ENCODE measurements at places on chromosomes 3 and 15.

DNA sequence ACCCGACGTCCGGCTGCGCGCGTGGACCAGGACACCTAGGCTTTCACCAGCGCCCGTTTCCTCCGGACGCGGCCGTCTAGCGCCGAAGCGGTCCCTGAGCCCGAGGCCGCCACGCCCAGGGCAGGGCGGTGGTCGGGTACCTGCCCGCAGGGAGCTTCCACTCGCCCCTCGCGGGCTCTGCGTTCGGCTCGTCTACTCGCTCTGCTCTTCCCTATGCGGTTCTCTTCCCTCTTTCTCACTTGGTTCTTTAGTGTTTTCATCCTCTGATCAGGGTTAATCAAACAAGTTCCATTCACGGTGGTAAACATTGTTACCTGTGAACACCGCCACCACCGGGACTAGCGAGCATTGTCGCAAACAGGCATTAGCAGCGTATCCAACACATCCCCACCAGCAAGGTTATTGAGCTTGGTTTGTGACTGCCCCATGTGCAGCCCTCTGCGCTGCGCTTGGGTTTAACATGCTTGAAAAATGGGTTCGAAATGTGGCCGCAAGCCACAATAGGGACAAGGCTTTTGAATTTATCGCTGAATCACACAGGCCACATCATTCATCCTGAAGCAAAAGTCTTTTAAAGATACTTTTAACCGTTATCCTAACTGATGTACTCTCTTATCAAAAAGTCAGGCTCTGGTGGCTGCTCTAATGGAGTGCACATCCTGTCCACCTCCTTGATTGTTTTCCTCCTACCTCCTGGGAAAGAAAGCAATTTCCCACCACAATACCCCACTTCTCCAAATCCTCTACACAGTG, 843 bp upstream of the CD47 start:
- no peak for DNase-seq

- DNase-seq: no peak
These were observed 273.6 kb upstream of the PROK2 start for GRCh38 chr3:72058493-72059081.

GRCh38 chr3:122555275-122556071, 8.6 kb downstream of the PARP9 start:
- no peak for DNase-seq

- no peak for DNase-seq
These were observed 9.4 kb downstream of the BCL6 start for GRCh38 chr3:187735837-187736236.

DNA sequence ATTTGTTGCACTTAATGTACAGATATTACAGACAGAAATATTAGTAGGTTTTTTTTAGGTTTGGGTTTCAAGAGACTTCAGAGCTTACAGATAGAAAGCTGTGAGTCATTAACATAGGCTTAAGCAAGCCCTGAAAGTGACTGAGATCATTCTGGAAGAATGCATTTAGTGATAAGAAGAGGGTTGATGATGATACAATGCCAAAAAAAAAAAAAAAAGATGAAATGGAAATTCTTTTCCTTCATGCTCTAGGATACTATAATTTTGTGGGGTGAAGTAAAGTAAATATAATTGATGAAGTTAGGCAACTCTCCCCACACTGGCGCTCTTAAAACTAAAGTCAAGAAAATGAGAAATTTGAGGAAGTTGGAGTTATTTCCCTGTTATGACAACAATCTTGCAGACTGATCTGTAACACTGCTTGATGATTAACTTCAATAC, 169.4 kb upstream of the ZNF385D start:
- no peak for DNase-seq

- DNase-seq: no peak
These were observed 131.7 kb downstream of the ATP8B4 start for GRCh38 chr15:49987198-49987785.

DNA sequence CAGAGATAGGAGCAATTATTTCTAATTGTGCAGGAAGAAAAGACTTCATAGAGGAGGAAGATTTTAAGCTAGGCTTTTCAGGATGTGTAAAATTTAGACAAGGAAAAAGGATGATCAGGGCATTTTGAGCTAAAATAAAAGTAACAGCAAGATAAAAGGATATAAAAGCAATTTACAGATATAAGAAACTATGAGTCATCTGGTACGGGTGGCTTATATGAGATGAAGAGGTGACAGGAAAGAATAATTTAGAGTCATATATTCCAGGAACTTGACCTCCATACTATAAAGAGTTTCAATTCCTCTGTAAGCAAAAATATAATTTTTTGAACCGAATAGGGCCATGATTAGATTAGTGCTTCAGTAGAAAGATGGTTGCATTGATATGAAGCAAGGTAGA, 273.7 kb downstream of the RBMS3 start:
- no peak for DNase-seq

GRCh38 chr3:45955017-45955647, 11.9 kb downstream of the CXCR6 start:
- DNase-seq: no peak

- no peak for DNase-seq
These were observed 34.6 kb downstream of the PDCD10 start for GRCh38 chr3:167700046-167700445.

- no peak for DNase-seq
These were observed 223.1 kb downstream of the MEIS2 start for GRCh38 chr15:36877294-36877693.

GRCh38 chr3:20130106-20130505, 55.9 kb downstream of the SGO1 start:
- peak; percentile 59 for DNase-seq

DNA sequence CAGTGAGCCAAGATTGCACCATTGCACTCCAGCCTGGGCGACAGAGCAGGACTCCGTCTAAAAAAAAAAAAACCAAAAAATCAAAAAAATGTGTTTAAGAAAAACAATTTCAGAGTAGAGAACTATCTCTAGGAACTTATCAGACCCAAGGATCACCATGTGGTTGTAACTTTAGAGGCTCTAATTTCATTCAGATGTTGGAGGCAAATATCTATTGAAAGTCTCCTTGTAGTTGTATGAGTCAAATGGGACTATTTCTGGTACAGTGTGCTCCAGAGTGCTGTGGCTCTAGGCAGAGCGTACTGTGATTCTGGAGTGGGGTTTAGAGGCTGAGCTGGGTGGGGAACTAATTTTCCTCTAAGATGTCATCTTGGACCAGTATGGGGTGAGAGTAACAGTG, 398.7 kb downstream of the SHQ1 start:
- DNase-seq: no peak

DNA sequence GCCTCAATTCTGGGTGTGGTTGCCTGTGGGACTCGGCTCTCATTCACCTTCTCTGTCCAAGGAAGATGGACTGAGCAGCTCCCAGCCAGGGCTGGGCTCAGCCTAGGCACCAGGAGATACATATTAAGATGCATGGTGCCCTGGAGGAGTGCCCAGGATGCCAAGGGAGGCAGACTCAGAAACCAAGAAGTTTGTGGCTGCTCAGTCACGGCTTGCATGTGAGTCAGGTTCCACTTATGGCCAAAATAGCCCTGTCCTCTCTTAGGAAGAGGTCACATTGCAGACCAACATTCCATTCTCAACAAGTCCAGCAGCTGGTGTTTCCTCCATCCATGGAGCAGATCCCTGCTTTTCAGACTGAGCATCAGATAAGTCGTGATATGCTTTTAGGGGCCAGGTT, 21.8 kb downstream of the CDCP1 start:
- no peak for DNase-seq

- peak; percentile 55 for DNase-seq
These were observed 132.8 kb upstream of the SLC24A5 start for GRCh38 chr15:47987908-47988532.

GRCh38 chr3:154971341-154971740, 108.8 kb upstream of the MME start:
- DNase-seq: no peak

- DNase-seq: no peak
These were observed 3.0 kb downstream of the FAM174B start for GRCh38 chr15:92652576-92652966.

DNA sequence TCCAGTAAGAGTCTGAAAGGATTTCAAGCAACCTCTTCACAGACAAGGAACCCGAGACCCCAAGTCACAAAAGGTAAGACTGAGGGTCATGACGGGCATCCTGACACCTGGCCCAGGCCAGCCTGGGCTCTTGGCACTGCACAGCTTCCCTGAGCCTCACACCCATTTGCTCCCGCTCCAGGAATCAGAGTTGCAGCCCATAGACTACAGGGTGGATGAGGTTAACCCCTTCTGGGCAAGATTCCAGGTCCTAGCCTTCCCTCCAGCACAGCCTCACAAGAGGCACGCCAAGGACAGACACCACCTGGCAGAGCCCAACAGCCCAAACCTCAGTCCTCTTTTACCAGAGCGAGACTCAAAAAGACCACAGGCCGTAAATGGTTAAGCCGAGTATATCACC, 36.2 kb downstream of the RBPMS2 start:
- no peak for DNase-seq

DNA sequence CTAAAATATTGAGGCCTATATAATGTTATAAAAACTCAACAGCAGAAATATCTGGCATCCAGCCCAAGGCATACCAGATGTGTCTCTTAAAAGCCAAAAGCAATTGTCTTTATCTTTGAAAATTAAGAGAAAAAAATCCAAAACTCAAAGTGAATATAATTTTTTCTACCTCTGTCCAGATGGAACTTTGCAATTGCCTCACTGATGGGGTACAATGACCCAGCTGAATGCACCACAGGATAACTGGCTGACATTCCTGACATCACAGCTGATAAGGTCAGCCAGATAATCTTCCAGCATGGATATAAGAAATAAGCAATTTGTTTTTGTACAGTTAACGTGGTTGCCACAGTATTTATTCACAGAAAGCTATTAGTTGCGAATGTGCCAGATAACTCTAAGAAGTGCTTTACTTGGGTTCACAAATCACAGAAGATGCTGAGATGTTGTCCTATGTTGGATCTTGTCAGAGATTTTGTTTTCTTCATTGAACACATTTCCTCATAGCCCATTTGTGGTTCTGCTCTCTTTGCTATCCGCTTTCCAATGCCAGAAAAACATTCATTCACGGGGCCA, 566.9 kb upstream of the CCDC54 start:
- DNase-seq: no peak

DNA sequence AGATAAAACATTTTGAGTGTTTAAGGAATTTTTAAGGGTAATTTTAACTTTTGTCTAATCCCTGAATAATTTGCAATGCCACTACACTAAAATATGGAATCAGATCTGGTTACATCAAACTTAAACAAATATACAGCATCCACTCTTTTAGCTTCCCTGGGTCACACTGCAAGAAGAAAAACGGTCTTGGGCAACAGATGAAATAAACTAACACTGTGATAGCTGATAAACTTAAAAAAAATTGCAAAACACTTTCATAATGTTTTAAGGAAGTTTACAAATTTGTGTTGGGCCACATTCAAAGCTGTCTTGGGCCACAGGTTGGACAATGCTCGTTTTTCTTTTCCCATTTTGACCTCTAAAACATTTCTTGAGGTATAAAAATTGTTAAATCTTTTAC, 34.3 kb downstream of the CCDC66 start:
- no peak for DNase-seq

DNA sequence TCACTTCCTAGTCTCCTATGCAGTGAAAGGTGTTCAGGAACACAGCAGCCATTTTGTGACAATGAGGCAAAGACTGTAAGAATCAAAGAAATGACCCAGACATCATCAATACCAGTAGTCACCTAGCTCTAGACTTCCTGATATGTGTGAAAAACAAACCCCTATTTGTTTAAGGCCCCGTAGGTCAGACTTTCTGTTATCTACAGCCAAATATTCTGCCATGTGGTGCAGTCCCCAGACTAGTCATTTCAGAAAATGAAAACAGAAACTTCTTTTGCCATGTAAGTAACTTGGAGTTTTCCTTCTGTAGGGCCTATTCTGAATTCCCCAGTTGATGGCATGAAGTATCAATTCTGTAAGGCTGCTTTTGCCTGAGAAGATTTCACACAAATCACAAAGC, 181.7 kb upstream of the SNTN start:
- no peak for DNase-seq

DNA sequence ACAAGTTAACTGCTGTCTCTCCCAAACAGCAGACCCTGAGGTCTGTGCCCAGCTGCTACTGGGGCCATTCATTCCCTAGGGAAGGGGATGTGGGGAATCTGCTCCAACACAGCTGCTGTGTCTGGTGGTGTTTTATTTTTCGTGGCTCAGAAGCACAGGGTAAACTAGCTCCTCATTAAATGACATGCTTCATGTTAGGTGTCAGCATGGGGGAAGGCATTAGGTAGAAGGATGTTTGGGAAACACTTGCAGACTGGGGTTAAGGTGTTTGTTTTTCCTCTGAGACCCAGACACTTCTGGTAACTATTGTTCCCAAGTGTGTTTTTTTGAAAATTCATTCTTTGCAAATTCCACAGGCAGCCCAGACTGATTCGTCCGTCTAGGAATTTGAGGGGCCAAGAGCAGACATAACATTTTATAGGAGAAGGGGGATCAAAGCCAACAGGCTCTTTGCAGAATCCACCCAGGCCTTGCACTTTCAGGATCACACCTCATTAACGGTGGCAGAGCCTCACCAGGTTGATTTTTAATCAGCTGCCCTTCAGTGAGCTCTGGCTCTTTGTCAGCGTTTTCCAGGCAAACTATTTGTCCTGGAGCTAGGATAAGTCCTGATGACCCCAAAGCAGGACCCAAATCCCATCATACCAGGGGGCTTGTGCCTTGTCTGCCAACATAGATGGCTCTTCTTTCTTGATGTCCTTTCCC, 65.4 kb upstream of the ITGA11 start:
- no peak for DNase-seq

GRCh38 chr3:14691239-14691638, 16.3 kb downstream of the C3orf20 start:
- no peak for DNase-seq

DNA sequence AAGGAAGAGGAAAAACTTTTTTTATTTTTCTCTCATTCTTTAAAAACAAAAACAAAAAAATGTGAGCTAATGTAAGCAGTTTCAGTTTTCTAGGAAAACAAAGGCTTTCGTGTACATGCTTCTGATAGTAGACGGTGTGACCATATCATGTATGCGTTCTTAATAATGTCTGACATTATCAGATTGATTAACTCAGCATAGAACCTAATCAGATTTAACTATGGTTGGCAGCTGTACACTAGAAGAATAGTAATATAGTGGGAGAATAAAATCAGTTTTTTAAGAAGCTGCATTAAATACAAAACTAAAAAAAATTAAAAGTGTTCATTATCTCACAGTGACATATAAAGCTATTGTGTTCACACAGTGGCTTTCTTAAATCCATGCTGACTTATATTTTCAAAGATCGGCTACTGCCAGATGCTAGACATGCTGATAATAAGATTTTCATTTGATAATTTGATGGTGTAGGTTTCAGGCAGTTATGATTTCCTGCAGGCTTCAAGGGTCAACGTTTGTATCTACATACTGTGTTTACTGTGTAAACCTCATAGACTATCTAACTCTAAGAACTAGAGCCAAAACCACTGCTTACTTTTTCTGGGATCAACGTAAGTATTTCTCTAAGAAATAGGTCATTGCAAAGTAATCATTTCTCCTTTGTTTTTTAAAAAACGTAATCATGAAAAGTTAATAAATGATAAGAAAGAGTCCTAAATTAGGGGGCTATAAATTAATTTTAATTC, 74.0 kb downstream of the UBE2E2 start:
- no peak for DNase-seq

- DNase-seq: no peak
These were observed 1.3 kb downstream of the PLCH1 start for GRCh38 chr3:155743606-155744005.
